Cardiac muscle cell (in vitro differentiated cells and primary cell): ENCODE measurements at places on chromosomes 12 and 14. TPM values are rescaled to one million over a fixed set of nuclear protein-coding genes. Genes with fewer than 3 reads are reported as not detected.

DNA sequence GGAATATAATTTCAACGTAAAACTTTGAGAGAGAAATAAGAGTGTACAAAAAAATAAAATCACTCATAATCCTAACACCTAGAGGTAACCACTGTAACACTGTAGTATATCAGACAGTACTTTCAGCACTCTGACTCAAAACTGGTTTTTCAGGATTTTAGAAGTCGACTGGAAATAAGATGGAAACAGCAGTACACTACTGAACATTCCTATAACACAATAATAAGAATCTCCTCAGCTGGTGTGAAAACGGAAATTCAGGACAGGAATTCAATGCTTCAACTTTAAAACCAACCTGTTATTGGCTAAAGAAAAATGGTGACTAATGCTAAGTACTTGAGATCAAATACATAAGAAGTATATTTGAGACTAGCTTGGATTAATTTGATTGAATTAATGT, 12.3 kb upstream of the PITPNM2 start:
- DNase-seq, result no peak

DNA sequence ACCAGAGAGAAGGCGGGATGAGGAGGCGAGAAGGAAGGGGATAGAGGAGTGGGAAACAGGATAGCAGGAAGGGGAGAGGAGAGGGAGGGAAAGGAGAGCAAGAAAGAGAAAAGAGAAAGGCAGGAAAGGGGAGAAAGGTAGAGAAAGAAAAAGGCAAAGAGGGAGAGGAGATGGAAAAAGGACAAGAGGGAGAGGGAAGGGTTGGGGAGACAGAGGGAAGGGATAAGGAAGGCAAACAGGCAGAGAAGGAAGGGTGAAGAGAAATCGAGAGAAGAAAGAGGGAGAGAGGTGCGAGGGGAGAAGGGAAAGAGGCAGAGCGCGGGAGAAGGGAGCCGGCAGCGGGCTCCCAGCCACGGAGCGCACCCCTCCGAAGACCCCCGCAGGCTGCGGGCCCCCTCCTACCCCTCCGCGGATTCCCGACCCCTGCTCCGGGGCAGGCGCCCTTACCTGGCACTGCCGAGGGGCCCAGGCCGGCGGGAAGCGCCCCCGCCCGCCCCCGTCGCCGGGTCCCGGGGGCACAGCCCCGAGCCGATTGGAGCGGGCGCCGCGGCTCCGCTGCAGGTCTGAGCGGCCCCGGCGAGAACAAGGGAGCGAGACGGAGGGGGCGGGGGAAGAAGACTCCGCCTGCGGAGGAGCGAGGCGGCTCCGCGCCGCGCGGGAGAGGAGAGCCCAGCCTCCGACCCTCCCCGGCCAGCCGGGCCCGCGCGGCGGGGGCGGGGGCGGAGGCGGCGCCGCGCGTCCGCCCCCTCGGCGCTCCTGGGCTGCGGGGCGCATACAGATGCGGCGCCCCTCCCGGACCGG, at the start of gene CDH24:
TSS of gene CDH24 (minus strand) at position 565 of the 801 bp plus-strand sequence. CDS start 1,787 bp downstream, outside the sequence.
- peak; percentile 79 for DNase-seq

Gene NKX2-1
- not detected in 2 replicates for total RNA-seq

GRCh38 chr12:3034067-3034750, 43.0 kb upstream of the TSPAN9 start:
- peak; percentile 76 for DNase-seq
